ENCODE measurements at places on chromosomes 3 and 15. TPM values are rescaled to one million over a fixed set of nuclear protein-coding genes. Genes with fewer than 3 reads are reported as not detected.

DNA sequence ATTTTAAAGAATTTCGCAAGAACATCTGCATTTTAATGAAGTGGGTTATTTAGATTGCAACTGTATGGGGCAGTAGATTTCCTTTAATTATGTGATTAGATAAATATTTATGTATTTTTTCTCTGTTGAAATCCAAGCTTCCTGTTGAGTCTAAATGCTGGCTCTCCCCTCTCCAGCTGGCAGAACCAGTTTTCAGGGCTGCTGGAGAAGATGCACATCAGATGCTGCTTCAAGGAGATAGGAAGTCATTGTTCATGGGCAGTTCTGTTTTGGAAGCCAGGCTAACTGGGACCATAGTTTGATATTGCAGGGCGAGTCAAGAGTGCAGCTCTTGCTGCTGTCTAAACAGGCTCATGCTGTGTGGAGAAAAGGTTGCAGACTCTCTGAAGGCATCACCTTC is 97.4 kb downstream of the SLC9A9 start:
- DNase-seq = no peak

DNA sequence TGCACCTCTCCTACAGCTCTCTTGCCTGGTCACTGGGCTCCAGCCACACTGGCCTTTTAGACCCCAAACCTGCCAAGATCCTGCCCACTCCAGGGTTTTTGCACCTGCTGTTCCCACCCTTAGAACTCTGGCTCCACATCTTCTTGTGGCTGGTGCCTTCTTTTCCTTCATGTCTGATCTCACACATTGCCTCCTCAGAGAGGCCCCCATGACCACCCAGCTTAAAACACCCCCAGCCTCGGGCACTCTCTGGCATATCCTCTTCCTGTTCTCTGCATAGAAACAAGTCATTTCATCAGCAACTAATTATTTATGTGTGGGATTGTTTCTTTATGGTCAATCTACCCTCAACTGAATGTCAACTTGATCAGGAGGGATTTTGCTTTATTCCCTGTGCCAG is 14.0 kb upstream of the AMOTL2 start:
- no peak for DNase-seq

DNA sequence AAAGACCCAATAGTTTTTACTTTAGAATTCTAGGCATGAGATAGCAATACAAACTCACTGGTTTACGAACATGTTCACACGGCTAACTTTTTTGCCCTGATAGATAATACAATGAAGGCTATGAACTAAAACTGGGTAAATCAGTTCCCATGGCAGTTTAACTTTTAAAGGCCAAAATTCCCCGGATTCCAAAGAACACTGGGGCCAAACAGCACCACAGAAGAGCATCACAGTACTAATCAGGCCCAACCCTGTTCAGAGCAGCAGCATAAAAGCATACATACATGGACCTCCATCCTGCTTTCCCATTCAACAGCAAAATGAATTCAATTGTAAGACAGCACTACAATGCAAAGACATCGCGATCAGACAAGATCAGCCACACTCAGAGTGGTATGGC is 540.3 kb upstream of the CCDC54 start:
- DNase-seq = no peak

DNA sequence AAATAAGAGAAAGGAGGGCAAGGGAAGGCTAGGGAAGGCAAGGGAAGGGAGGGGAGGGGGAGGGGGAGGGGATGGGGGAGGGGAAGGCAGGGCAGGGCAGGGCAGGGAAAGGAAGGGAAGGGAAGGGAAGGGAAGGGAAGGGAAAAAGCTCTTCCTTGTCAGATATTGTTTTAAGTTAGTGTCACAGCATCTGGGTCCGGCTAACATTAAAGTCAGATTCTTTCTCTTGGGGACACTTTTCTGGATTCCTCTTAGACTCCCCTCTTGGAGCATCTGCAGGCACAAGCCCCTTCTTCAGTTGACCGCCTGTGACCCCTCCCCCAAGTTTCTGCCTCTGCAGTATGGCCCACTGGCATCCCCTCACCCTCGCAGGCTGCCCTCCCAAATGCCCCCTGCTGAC is 26.0 kb downstream of the BFSP2 start:
- no peak for DNase-seq

- DNase-seq = peak; percentile 67
Observed at GRCh38 chr3:71955240-71956068, 170.5 kb upstream of the PROK2 start.

GRCh38 chr3:46908294-46908985 is 30.9 kb downstream of the PTH1R start:
- DNase-seq = no peak

DNA sequence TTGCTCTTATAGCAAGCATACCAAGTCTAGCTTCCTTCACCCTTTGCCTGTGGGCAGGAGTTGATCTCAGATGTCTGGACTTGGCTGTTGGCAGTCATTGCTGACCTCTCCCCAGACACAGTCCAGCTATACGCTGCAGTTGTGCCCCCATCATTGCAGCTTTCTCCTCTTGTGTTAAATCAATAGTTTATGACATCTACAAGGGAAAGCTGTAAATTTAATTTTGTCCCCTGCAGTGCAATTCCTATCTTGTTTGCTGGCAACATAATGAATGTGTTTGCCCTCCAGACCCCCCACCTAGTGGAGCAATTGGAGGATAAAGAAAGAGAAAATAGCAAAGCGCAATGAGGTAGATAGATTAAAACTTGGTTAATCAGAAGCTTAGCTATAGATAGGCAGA is 280.2 kb downstream of the LSAMP start:
- DNase-seq = no peak

- DNase-seq = no peak
Observed at GRCh38 chr3:171904829-171905228, 61.7 kb downstream of the TMEM212 start.

- no peak for DNase-seq
Observed at GRCh38 chr15:73239564-73240215, 129.1 kb downstream of the HCN4 start.

DNA sequence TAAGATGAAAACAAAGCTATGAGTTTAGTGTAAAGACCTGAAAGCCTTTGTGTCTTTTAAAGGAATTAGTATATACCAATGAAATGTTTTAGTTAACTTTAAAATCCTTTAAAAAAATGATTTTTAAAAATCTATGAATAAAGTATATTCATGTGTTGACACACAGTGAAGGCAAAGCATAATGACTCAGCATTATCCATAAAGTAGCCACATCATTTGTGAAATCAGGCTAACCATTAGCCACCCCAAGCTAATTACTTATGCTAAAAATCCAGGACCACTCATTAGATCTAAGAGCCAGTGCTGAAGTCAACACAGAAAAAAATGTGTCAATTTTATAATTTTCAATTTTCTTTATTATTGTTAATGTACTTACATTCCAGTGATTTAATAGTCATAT is 310.2 kb downstream of the TBC1D5 start:
- DNase-seq = no peak

GRCh38 chr3:154952553-154952952 is 127.6 kb upstream of the MME start:
- no peak for DNase-seq

GRCh38 chr3:117047951-117048705 is 338.5 kb downstream of the TUSC7 start:
- DNase-seq = no peak

DNA sequence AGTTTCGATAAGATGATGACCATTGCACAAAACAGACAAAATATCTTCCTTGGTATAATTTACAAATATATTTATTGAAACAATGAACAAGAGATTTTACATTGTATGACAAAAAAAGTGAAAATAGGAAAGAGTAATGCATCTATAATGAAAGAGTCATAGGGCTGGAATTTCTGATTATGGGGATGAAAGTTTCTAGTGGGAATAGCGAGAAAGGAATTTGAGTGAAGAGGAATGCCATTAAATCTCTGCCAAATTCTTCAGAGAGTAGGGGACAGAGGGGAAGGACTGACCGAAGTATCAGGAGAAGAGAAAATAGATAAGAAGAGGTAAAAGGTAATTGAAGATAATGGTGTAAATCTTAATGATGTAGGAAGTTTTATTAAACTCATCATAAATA is 125.4 kb downstream of the VGLL3 start:
- DNase-seq = no peak

DNA sequence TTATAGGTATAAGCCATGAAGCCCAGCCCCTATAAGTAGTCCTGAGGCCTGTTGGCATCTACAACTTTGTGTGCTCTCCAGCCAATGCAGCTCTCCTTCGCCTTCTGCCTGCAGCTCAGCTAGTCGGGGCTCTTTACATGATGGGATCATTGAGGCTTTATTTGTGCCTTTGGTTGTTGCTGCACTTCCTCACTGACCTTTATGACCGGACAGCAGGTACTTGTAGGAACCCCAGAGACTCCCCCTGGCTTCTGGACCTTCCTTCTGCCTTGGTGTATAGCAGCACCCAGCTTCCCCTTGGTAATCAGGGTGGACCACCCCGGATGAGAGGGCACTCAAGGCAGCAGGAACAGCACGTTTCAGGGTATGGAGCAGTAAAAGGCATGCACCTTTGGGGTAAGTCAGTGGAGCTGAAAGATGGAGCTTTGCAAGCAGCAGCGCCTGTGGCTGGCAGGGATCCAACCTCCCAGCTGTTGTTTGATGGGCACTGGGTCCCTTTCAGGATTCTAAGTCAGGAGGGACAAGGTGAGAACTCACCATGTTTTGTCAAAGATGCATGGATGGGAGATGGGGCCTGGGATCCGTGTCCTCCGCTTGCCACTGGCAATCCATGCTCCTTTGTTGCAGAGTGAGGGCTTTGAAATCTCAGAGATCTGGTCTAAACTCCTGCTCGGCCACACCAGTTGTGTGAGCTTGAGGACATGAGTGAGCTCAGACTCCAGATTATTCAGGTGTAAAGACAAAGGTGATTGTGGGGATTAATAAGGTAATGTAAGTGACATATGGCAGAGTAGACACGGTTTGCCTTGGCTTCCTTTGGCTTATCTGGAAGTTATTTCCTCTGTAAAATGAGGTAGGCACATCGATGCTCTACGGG is 65.1 kb upstream of the KLF13 start:
- DNase-seq = no peak

DNA sequence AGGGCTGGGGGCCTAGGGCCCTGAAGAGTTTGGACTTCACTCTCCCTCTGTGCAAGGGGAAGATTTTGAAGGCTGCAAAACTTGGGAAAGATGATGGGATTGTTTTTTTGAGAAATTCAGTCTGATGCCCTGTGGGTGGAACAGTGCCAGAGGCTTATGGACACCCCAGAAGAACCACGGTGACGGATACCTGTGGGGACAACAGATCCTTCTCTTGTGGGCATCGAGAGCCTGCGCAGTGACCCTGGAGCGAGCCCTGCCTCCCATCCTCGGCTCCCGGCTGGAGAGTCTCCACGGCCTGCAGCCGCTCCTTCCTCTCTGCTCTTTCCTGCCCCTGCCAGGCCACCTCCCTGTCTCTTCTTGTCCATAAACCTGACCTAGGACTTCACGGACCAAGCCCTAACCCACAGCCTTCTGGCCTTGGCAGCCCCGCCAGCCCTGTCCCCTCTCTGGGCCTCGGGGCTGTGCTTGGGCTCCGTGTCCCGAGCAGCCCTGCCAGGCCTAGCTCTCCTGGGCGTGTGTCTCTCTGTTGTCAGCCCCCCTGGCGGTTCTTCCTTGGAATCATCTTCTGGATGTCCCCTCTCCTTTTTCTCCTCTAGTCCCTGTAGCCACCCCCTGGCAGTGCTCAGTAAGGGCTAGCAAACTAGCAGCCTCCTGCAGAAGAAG is 98.4 kb downstream of the VGLL4 start:
- DNase-seq = no peak

DNA sequence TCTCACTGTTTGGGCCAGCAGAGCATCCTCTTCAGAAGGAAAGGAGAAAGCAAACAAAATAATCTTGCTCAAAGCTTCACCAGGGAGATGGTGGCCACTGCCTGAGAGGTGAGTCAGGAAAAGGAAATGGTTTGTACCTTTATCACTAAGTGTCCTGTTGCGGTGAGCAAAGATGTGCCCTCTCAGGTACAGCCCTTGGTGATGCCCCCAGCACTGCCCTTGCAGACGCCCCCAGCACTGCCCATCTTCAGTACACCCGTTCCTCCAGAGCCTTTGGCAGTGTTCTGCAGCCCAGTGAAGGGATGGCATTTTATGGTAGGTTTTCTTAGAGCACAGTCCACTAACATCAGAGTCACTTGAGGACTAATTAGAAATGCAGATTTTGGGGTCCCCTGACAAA is 92.3 kb downstream of the ZNF621 start:
- no peak for DNase-seq

DNA sequence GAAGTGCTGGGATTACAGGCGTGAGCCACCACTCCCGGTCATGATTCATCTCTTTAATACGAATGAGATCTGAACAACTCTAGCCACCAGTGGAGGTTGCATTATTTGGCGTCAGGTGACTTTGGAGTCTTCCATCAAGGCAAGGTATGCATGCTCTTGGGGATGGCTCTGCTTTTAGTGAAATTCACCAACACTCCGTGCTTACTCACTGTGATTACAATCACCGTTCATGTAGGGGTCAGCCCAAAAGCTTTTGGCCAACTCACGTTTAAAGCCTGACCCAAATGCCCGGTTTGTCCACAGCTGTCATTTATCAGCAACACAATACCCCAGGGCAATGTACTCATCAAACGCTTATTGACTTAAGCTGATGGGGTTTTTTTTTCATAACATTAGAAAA is 155.4 kb downstream of the PDZRN3 start:
- no peak for DNase-seq

- DNase-seq = no peak
Observed at GRCh38 chr3:183313764-183314163, 60.7 kb downstream of the B3GNT5 start.

GRCh38 chr15:80788536-80788935 is 9.4 kb downstream of the CEMIP start:
- DNase-seq = no peak

DNA sequence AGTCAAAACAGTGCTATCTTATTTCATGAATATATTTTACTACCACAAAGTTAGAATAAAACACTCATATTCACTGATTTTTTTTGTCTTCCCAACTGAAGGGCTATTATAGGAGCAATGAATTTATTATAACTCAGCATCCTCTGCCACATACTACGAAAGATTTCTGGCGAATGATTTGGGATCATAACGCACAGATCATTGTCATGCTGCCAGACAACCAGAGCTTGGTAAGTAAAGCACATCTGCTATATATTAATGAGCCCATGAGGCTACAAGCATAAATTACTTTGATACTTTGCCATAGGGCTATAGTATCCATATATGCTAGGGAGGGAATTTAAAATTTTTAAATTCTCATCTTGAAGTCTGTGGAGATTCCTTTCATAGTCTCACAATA is 95.9 kb downstream of the FEZF2 start:
- DNase-seq = no peak

GPR62 gene
- total RNA-seq = 0.41 TPM

CRYGS gene
- total RNA-seq = 1.0 TPM

ZKSCAN7 gene
- 15.2 TPM for total RNA-seq

TRIM59 gene
- total RNA-seq = 11.4 TPM

CACNA2D2 gene
- total RNA-seq = 5.6 TPM

ZNF860 gene
- 4.4 TPM for total RNA-seq
